NCI-H2029 treated with DMSO at 0.1 percent for 48 hours (cell line): ENCODE measurements at places on chromosomes 11 and 22.

GRCh38 chr11:73157101-73158010 is 15.2 kb upstream of the FCHSD2 start:
- DNase-seq = no peak

- DNase-seq = no peak
These were observed 2.3 kb downstream of the PRSS23 start for GRCh38 chr11:86802601-86803051.

DNA sequence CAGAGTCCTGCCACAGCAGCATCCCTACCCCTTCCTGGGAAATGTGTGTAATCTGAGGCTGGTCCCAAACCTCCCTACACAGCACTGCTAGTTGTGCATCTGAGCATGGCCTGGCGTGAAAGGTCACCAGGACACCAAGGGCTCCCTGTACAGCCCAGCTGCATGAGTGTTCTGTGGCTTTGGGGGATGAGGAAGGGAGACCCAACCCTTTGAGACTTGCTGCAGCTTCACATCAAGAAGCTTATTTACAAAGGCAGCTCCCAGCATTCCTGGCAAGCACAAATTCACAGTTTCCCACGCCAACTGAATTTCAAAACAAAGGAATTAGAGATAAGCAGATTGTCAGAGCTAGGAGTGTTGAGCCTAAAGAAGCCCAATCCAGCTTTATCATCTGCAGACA is 32.2 kb downstream of the CSNK2A3 start:
- no peak for DNase-seq

DNA sequence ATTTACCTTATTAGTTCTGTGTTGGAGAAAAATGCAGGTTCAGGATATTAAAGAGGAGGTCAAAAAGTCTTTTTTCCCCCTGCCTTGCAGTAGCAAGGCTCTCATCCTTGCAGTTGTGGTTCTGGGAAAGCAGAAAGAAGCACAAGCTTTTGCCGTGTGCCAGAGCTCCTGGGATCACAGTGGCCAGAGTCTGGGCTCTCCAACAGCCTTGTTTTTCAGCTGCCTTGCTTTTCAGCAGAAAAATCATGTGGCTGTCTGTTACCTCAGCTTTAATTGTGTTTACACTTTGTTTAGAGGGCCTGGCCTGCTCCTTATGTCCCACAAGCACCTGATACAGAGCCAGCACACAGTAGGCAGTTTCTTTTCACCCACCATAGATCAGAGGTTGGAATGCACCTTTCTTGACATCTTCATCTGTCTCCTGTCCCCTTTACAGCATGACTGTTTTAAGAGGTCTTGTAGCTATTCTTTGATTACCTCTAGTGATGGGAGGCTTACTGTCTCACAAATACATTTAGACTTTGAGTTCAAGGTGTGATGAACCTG is 67.5 kb downstream of the TEAD1 start:
- no peak for DNase-seq

DNA sequence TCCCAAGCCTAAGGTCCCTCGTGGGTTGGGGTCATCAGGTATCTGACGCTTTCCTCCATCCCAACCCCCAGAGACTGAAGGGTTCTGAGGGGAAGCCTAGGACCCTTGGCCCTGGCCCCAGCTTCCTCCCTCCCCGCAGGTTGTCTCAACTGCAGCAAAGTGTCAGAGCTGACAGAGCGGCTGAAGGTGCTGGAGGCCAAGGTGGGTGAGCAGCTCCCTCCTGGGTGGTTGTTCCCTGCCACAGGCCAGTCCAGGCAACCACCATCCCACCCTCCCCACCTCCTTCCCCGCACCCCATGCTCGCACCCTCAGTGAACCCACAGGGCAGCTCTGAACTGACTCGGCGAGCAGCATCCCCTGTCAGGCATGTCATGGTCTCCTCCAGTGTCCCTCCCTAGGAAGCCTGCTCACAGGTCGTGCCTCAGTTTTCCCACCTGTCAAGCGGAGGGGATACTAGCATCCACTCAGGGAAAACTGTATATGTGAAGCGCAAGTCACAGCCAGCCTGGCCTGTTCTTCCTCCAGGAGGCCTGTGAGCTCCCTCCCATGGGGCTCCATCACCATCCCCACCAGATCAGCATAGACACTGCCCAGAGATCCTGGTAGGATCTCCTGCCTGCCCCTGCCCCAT is 20.8 kb downstream of the EMID1 start:
- no peak for DNase-seq

DNA sequence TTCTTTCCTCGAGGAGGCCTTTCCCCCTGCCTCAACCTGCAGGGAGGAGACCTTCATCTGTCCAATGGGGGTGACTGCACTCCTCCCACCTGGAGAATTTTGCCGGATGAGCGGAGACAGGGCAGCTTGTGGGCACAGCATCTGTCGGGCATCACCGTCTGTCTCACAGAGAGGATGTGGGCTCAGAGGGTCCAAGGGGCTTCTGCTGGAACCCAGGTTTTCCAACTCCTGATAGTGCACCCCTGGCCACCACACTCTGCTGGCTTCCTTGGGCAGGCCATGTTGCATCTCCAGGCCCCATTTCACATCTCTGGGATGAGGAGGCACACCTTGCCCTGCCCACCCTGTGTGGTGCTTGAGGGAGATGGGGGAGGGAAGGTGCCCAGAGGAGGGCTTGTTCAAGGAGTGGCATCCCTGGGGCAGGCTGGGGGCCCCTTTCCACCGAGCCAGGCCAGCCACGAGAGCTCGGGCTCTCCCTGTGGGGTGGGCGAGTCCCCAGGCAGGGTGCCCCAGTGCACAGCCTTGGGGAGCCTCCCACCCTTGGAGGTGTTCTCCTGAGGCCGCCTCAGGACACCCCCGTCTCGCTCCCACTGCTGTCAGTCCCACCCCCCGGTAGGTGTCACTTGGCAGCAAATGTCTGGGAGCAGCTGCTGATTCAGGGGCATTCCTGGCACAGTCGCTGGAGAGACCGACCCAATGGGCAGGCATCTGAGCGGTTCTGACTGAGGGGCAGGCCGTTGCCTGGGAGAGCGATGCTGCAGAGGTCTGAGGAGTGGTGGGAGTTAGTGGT is 84.2 kb downstream of the MORC2 start:
- DNase-seq = no peak

DNA sequence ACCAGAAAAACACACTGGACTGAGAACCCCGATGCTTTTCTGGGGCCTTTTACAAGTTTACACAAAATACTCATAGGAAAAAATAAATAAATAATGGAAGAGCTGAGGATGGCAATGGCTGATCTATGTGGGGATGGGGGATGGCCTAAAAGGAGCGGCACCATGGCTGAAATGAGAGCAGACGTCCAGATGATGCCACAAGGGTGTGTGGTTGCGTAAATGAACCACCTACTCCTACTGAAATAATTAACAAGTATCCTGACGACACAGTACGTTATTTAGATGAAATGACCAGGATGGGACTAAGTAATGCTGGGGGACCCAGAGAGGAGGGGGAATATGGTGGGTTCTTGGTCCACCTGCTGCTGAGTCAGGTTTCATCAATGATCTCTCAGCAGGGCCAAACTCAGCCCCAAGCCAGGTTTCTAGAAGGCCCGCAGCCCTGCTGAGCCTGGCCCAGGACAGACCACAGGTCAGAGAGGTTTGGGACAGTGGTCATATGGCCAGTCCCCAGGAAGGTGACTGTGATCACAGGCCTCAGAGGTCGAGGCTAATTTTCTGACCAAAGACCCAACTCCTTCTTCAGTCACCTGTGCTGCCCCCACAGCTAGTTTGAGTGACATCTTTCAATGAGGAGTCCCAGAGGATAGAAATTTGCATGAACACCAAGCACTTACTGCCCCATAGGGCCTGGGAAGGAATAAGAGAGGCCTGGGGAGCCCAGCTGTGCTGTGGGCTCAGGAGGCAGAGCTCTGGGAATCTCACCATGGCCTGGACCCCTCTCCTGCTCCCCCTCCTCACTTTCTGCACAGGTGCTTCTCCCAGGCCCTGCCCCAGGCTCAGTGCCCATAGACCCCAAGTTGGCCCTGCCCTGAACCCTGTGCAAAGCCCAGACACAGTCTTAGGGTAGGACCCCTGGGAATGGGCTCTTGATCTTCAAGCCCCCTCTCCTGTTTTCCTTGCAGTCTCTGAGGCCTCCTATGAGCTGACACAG is 76.3 kb upstream of the IGLL5 start:
- DNase-seq = no peak

DNA sequence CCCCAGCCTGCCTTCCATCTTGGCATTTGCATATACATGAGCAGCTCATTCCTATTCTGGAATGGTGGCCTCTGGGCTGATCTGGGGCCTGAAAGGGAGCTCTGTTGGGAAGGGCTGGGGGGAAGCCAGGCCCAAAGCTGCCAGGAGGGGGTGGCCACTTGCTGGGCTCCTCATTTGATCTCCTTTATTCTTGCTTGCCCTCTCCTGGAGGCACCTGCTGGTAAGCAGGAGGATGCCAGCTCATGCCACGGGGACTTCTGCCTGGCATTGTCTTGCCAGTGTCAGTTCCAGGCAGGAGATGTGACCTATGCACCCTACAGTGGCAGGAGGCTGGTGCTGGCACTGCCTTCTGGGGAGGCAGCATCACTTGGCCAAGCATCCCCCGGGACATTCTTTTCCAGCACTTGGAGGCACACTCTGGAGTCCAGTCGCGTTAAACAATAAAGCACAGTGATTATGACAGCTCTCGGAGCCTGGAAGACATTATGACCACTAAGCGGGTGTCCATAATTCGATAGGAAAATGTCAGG is 128.3 kb downstream of the NTM start:
- no peak for DNase-seq

DNA sequence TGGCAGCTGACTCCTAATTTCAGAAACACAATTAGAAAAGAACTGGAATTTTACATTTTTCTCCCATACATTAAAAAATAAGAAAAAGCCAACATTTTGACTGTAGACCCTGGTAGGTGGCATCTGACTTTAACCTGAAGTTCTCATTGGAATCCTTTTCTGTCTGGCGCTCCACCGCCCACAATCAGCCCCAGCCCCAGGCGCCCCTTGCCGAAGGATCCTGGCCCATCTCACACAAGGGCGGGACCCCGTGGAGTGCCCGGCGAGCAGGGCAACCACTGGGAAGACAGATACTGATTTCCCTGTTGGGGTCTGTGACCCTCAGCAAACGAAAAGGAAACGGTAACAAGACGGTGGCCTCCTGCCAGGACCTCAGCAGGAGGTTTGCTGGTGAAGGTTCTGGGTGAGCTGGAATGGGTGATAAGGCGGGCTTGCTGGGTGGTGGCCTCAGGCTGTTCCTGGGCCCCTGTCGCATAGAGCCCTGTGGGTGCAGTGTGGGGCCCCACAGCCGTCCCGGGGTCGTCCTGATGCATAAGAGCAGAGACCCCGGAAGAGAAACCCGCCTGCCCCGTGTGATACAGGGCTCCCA is 15.7 kb downstream of the TSPO start:
- no peak for DNase-seq

- DNase-seq = no peak
These were observed 51.5 kb downstream of the NEU3 start for GRCh38 chr11:75040167-75040770.

- no peak for DNase-seq
These were observed 388.4 kb downstream of the BUD13 start for GRCh38 chr11:116384407-116384806.

DNA sequence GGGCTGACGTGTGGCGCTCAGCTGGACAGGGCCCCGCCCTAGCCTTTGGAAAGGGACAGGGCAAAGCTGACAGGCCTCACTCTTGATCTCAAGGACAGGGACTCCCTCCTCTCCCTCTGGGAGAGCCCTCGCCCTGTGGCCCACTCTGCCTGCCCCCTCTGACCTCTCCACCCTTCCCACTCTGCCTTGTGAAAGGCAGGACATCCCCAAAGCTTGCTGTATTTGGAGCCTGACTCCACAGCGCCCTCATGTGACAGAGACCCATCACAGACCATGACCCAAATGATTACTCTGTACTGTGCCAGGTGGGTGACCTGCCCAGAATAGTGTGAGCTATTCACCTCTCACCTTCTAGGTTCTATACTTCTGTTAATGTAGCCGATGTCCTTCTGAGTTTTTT is 18.8 kb downstream of the P2RY2 start:
- no peak for DNase-seq

- DNase-seq = no peak
These were observed 129.1 kb downstream of the MPPED2 start for GRCh38 chr11:30457087-30457486.

DNA sequence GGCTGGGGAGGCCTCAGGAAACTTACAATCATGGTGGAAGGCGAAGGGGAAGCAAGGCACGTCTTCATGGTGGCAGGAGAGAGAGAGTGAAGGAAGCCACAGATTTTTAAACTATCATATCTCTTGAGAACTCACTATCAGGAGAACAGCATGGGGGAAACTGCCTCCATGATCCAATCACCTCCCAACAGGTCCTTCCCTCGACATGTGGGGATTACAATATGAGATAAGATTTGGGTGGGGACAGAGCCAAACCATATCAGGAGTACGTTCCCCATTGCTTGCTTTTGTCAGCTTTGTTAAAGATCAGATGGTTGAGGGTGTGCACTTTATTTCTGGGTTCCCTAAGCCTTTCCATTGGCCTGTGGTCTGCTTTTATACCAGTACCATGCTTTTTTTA is 53.7 kb upstream of the E2F8 start:
- DNase-seq = no peak

DNA sequence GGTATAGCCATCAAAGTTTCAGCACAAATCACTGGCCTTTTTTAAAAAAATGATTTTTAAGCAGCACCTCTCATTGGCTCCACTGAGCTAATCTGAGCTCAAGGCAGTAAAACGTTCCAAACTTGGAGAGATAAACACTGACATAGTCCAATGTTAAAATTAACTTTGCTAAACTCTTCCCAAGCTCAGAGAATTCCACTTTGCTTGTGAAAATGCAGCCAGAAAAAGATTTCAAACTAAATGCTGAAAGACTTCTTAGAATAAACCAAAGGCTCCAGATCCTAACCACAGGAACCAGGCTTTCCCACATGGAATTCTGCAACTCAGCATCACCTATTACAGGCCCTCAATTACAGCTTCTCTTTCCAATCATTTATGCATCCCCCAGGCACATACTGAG is 84.7 kb upstream of the GDPD4 start:
- DNase-seq = no peak

GRCh38 chr11:2789791-2790567 is 90.2 kb upstream of the KCNQ1OT1 start:
- no peak for DNase-seq

DNA sequence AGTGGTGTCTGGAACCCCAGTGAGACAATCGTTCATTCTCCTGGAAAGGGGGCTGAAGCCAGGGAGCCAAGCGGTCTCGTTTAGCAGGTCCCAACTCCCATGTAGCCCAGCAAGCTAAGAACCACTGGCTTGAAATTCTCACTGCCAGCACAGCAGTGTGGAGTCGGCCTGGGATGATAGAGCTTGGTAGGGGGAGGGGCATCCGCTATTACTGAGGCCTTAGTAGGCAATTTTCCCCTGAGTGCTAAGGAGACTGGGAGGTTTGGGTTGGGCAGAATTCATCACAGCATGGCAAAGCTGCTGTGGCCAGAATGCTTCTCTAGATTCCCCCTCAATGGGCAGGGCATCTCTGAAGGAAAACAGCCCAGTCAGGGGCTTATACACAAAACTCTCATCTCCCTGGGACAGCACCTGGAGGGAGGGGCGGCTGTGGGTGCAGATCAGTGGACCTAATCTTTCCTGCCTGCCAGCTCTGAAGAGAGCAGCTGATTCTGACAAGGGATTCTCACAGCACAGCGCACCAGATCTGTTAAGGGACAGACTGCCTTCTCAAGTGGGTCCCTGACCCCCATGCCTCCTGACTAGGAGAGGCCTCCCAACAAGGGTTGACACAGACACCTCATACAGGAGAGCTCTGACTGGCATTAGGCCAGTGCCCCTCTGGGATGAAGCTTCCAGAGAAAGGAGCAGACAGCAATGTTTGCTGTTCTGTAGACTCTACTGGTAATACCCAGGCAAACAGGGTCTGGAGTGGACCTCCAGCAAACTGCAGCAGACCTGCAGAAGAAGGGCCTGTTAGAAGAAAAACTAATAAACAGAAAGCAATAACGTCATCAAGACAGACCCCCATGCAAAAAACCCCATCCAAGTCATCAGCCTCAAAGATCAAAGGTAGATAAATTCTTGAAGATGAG is 14.8 kb downstream of the OR52M1 start:
- DNase-seq = no peak
